A172 (cell line): ENCODE measurements at places on chromosomes 13 and 19. TPM values are rescaled to one million over a fixed set of nuclear protein-coding genes. Genes with fewer than 3 reads are reported as not detected.

- no peak for DNase-seq
Measured at GRCh38 chr19:33435706-33436359, 62.3 kb downstream of the CEBPG start.

- no peak for DNase-seq
Measured at GRCh38 chr13:111521691-111522229, 201.3 kb downstream of the TEX29 start.

DNA sequence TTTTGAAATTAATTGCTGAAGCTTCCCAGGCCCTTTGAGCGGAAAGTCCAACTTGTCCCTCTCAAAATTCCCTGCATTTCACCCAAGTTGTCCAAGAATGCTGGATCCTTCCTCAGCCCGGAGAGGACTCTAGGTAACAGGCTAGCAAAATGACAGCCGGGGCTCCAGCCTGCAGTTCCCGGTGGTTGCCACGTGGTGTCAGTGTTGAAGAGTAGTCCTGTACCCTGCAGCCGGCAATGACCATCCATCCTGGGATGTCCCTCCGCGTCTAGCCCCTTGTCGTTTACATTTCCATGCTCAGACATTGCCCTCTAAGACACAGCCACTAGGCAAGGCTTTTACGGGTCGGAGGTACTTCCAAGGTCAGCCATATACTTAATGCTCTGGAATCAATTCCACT, 31.4 kb upstream of the MTIF3 start:
- peak; percentile 4 for DNase-seq

GRCh38 chr13:79369226-79369625, 36.8 kb downstream of the RBM26 start:
- no peak for DNase-seq

DNA sequence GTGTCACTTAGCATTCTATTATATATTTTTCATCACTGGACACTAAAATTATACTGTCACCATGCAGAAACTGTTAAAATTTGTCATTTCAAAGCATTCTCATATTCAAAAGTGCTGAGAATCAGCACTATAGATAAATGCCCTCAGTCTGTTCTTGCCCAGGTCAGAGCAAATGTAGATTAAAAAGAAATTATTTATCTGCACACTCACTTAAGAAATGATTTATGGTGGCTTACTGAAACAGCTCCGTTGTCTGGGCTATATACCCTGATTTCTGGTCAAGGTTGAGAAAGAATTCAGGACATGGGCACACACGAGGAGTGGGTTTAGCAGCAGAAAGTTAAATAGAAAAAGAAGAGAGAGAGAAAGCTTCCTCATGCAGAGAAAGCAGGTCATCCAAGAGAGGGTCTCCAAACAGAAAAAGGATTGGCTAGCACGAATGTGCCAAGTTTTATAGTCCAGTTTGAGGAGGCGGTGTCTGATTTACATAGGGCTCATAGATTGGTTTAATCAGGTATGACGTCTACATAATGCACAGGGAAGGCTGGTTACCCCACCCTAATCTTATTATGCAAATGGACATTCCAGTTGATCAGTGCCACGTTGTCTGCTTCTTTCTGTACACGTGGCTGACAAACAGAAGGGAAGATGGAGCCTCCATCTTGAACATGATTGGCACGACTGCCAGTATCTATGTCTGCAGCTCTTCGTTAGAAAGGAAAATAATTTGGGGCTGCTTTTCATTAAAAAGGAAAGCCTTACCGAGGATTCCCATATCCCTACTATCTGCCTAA, 47.3 kb upstream of the N4BP2L1 start:
- no peak for DNase-seq

- no peak for DNase-seq
Measured at GRCh38 chr19:11102944-11103343, 13.7 kb downstream of the LDLR start.

DNA sequence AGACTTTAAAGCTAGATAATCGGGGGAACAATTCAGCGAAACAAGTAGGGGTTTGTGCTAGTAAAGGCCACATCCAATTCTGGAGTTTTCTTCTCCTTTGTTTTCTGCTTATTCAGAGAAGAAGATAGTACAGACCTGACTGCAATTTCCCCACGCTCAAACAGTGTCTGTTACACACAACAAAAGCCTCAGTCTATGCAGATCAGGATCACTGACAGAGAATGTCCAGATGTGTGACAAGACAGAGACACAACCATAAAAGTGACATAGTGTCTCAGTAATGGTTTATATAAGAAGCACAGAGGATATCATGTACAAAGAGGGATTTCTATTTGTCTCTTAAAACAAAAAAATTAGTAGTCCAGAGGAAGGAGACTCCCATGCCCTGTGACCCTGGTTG, 70.7 kb upstream of the GTF3A start:
- DNase-seq, result no peak

GRCh38 chr13:110642291-110642981, 27.1 kb downstream of the NAXD start:
- DNase-seq, result no peak

GRCh38 chr13:75492389-75492788, 10.4 kb upstream of the TBC1D4 start:
- DNase-seq, result no peak

DNA sequence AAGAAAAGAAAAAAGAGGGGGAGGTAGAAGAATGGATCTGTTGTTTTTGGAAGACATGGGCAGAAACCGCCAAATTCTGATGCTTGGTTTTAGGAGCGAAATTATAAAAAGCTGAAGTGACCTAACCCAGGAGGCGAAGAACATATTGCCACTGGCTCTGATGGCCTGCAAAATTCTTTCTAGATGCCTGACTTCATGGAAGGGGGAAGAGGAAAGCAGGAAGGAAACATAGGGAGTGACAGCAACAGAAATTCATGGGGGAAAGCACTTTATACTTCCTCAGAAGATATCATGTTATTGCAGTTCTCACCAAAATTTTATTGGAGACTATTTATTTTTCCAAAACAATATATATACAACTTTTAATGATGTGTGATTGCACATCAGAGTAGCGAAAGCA, 213.5 kb downstream of the DLEU7 start:
- no peak for DNase-seq

GRCh38 chr19:39315933-39316332, 4.7 kb downstream of the LRFN1 start:
- no peak for DNase-seq

DNA sequence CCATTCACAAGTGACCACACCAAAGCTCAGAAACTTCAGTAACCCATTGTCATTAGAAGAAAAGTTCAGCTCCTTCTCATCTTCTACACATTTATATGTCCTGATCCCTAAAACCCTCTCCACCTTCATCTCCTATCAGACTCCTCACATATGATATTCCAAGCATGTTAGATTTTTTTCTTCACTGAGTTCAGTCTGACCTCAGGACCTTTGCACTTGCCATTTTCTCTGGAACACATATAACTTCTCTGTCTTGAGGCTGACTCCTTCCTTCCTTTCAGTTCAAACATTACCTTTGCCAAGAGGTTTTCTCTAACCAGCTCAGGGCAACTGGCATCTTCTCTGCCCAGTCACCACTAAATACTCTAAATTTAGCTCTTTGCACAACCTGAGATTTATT, 54.1 kb downstream of the C13orf42 start:
- no peak for DNase-seq

- no peak for DNase-seq
Measured at GRCh38 chr13:53074114-53074513, 45.5 kb downstream of the OLFM4 start.

- peak; percentile 84 for DNase-seq
Measured at GRCh38 chr13:50357586-50358118, 342.4 kb downstream of the KCNRG start.

GRCh38 chr19:41709951-41710645, 1.7 kb downstream of the CEACAM5 start:
- DNase-seq, result no peak

- DNase-seq, result peak; percentile 22
Measured at GRCh38 chr13:41075034-41075433, 13.7 kb downstream of the WBP4 start.

DNA sequence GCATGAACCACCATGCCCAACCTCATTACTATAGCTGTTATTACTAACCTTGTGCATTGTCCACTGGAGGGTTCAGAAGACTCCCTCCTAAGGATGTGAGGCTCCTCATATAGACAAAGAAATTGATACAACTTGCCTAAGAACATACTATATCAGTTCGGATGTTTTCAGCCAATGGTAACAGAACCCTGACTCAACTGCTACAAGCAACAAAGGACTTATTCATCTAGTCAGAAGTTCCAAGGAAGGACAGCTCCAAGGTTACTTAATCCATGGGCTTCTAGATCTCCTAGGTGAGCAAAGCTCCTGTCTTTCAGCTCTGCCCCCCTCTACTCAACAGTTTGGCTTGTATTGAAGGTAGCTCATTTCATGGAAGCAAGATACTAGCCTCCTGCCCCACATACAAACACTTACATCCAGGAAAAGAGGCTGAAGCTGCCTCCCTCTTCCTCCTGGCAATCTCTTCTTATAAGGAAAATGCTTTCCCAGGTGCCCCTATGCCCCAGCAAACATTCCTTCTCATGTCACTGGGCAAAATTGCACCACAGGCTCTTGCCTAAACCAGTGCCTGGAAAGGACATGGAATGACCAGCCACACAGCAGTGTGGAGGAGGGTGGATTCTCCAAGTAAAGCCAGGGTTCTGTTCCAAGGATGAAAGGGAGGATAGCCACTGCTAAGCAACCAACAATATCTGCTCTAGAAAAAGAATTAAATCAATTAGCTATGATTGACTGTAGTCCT, 497.8 kb downstream of the FOXO1 start:
- no peak for DNase-seq

DNA sequence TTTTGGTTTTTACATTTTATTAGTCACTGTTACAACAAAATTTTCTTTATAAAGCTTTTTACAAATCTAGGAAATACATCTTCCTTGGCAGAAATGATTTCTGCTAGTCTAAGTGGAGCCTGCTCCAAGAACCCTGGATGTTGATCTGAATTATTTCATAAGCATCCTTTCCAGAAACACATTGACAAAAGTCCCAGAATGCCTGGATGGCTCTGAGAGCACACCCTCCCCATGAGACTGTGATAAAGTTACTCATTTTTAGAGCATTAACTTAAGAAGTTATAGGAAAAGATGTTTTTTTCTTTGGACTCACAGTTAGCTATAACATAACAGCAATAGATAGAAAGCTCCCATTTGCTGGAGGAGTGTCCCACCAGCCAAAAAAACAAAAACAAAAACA, 559.6 kb upstream of the SPRY2 start:
- no peak for DNase-seq

DNA sequence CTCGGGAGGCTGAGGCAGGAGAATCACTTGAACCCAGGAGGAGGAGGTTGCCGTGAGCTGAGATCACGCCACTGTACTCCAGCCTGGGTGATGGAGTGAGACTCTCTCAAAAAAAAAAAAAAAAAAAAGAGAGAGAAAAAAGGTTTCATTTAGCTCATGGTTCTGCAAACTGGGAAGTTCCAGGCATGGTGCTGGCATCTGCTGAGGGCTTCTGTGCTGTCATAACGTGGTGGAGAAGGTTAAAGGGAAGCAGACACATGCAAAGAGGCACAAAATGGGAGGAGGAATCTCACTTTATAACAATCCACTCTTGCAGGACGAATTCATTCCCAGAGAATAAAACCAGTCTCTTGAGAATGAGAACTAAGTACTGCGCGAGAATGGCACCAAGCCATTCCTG, 34.9 kb upstream of the SIAH3 start:
- DNase-seq, result no peak

DNA sequence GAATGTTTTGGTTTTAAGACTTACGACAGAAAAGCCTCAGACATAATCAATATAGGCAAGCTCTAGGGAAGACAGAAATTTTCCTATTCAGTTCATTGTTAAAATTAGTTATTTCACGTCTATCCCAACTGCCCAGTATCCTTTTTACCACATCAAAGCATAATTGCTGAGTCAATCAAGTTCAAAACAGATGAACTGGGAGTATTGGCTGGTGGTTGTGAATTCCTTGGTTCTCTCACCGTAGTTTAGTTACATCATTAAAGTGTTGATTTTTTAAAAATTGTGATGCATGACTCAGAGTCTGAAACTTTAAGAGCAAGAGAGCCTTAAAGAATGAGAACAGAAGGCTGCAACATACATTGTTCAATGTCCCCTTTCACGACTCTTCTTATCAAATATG, 143.3 kb upstream of the FREM2 start:
- no peak for DNase-seq

- peak; percentile 75 for DNase-seq
Measured at GRCh38 chr13:65966991-65967451, 1263.1 kb downstream of the PCDH9 start.

- DNase-seq, result no peak
Measured at GRCh38 chr13:28820099-28821051, at the start of gene MTUS2. Gene MTUS2, plus strand, starts transcription at chr13:28820339.

DNA sequence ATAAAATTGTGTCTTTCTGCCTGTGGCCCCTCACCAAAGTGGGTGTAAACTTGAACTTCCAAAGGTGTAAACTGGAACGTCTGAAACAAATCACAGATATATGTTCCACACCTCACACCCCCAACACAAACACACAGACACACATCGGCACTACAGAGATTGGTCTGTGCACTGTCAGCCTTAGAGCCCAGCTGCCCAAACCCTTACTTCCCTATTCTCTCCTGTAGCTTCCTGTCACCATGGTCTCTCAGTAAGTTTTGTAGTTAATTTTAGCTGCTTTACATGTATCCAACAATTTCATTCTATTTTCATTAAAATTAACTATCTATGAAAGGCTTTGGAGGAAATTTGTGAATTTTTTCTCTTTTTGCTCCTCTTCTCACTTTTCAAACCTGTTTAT, 5.4 kb downstream of the TM9SF2 start:
- DNase-seq, result no peak

The ATP8B3 gene
- 8.6 and 12.4 TPM in 2 replicates for total RNA-seq

The TNFSF11 gene
- total RNA-seq, result not detected in 2 replicates

The RFPL4AL1 gene
- total RNA-seq, result 1.6 TPM in 1 of 2 replicates, not detected in the other

The ZNF560 gene
- not detected in 2 replicates for total RNA-seq

The ELANE gene
- total RNA-seq, result not detected in 2 replicates

The MISP3 gene
- 0.43 and 2.5 TPM in 2 replicates for total RNA-seq

The PPP1R13L gene
- total RNA-seq, result 19.9 and 27.8 TPM in 2 replicates

The KCNN4 gene
- total RNA-seq, result 57.6 and 68.6 TPM in 2 replicates

The CCDC70 gene
- total RNA-seq, result not detected in 2 replicates

The FPR1 gene
- total RNA-seq, result 0.07 TPM in 1 of 2 replicates, not detected in the other

The CAMSAP3 gene
- 1.5 and 2.6 TPM in 2 replicates for total RNA-seq

The SPC24 gene
- total RNA-seq, result 109 and 113 TPM in 2 replicates

The TEAD2 gene
- 30.3 and 37.1 TPM in 2 replicates for total RNA-seq

The CD70 gene
- total RNA-seq, result 22.7 and 57.3 TPM in 2 replicates

The ZNF285 gene
- total RNA-seq, result 0.65 TPM in 1 of 2 replicates, not detected in the other
